Cortex of kidney (tissue), 1 donor: ENCODE measurements at places on chromosomes 12 and 14.

DNA sequence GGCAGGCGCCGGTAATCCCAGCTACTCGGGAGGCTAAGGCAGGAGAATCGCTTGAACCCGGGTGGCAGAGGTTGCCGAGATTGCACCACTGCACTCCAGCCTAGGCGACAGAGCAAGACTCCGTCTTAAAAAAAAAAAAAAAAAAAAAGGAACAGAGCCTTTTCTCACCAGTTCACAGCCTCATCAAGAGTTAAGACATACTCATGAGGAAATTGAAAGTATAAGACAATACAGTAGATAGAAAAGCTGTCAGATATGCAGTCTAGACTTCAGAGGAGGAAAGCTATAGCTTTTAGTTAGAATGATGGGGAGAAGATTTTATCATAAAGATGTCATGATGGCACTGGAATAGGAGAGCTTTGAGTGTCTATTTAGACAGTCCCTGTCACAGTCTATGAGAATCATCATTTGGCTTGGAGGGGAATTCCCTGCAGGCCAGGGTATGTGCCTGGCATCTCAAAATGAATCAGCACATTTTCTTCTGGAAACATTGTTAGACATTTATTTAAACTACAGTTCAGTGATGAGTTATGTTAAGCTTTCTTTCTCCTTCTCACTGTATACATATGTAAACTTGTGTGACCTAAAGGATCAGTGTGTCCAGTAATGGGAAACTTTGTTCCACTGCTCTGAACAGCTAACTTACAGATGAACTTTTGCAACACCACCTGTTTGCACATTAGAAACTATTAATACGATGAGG, 2.9 kb upstream of the RAB35 start:
- DNase-seq = no peak

GRCh38 chr12:40566271-40566670, 126.0 kb upstream of the CNTN1 start:
- no peak for DNase-seq

GRCh38 chr12:48997719-48998496, 1.3 kb downstream of the DDN start:
- DNase-seq = no peak

GRCh38 chr12:3587402-3588013, 96.5 kb downstream of the PRMT8 start:
- no peak for DNase-seq

DNA sequence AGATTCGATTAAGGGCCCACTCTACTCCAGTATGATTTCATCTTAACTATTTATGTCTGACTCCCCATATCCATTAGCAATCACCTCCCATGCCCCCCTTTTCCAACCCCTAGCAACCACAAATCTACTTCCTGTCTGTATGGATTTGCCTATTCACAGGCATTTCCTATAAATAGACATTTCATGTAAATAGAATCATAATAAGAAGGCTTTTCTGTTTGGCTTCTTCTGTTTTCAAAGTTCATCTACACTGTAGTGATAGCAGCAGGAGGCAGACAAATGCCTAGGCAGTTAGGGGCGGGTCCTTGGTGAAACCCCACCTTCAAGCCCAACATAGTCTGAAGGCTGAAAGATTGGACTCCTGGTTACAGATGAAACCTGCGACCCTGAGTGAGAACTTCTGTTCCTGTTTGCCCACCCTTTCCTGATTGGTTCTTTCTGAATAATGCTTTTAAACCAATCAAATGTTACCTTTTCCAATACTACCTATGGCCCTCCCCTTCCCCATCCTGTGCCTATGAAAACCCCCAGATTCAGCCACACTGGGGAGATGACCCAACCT, 62.1 kb upstream of the HECTD1 start:
- no peak for DNase-seq

- no peak for DNase-seq
Measured at GRCh38 chr12:17372508-17372907, 717.5 kb downstream of the RERGL start.

- no peak for DNase-seq
Measured at GRCh38 chr14:101075025-101075800, 171.7 kb upstream of the RTL1 start.

DNA sequence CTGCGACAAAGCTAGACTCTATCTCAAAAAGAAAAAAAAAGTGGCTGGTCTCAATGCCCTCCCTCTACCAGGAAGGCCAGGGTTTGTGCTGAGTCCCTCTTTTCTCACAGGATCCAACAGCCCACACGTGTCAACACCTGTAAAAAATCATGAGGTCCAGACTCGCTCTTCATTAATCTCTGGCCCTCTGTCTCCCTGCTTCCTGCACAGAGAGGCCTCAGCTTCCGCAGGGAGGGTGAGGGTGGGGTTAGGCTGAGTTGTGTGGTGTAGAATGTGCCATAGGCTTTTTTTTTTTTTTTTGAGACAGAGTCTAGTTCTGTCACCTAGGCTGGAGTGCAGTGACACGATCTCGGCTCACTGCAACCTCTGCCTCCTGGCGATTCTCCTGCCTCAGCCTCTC, 6.1 kb downstream of the CFAP73 start:
- no peak for DNase-seq

DNA sequence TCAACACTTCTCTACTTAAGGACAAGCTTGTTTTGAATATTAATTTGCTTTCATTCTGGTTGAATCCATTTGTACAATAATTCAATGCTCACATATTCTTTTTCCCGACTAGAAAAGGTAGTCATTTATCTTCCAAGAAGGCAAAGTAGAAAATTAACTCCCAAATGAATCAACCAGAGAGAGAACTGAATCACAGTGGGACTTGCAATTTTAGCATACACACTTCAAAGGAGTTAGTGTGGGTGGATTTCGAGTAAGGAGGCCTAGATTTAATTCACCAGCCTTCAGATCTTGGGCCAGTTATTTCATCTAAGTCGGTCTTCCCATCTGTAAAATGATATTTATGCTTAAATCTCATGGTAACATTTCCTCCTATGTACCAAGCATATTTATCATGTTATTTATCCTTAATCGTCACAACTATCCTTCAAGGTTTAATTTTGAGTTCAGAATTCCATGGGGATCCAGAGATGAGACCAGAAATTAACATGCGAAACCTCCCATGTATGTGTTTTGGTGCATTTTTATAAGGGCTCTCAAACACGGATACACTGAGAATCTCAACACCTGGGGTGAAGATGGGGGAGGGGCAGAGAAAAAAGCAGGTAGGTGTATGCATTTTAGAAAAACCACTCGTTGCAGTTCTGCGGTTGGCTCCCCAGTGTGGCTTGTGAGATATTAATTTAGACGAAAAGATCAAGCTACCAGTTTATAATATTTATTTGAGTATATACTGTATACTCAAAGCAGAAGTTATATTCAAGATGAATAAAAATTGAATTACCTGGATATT, 38.9 kb upstream of the IL22 start:
- no peak for DNase-seq

GRCh38 chr12:52241205-52241842, 8.3 kb downstream of the KRT7 start:
- DNase-seq = no peak

GRCh38 chr12:106978035-106978800, 8.7 kb downstream of the MTERF2 start:
- DNase-seq = no peak

GRCh38 chr12:123948796-123949769, 23.5 kb downstream of the CCDC92 start:
- no peak for DNase-seq

DNA sequence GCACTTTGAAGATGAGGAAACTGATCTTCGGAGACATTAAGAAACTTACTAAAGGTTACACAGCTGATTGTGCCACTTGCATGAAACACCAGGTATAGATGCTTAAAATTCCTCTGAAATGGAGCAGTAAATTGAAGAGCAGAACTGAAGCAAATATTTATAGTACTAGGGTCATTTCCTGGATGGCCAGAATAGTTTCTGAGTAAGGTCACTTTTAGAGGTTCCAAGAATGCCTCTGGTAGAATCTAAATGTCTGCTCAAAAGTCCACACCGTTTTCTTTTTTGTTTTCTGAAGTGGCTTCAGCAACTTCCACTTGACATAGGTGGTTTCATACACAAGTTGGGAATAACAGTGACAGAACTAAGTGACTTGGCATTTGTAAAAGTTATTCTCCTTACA, 19.4 kb downstream of the TPH2 start:
- DNase-seq = no peak

- no peak for DNase-seq
Measured at GRCh38 chr12:110698171-110698902, 9.4 kb upstream of the HVCN1 start.

DNA sequence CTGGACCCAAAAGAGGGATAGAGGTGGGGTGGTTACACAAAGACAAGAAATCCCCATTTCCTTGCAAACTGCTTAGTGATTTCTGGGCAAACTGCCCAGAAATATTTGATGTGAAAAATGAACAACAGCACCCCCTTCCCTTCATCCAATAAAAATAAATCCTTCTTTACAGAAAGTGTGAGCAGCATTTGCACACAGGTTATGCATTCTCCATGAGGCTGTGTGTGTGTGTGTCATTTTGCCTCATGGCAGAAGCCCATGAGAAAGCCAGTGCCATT, 17.2 kb upstream of the NRXN3 start:
- no peak for DNase-seq

- DNase-seq = no peak
Measured at GRCh38 chr14:91977884-91978283, 30.4 kb upstream of the FBLN5 start.

DNA sequence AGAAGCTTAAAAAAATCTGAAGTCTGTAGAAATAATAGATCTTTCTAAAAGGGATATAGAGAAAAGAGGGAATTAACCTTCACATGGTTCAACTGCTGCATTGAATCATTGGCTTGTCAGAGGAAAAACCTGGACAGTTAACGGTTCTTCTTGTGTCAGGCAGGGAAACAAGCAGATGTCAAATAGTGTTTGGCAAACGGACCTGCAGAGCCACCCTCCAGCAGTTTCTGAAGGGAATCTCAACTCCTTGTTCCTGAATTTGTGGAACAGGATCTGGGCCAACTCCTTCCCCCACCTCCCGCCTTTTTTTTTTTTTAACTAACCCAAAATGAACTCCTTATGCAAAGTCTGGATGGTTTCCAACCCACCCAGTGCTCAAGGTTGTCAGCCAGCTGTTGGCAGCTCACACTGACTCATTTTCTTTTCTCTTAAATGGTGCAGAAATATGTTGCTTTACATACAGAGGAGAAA, 187.3 kb downstream of the CAND1 start:
- no peak for DNase-seq

DNA sequence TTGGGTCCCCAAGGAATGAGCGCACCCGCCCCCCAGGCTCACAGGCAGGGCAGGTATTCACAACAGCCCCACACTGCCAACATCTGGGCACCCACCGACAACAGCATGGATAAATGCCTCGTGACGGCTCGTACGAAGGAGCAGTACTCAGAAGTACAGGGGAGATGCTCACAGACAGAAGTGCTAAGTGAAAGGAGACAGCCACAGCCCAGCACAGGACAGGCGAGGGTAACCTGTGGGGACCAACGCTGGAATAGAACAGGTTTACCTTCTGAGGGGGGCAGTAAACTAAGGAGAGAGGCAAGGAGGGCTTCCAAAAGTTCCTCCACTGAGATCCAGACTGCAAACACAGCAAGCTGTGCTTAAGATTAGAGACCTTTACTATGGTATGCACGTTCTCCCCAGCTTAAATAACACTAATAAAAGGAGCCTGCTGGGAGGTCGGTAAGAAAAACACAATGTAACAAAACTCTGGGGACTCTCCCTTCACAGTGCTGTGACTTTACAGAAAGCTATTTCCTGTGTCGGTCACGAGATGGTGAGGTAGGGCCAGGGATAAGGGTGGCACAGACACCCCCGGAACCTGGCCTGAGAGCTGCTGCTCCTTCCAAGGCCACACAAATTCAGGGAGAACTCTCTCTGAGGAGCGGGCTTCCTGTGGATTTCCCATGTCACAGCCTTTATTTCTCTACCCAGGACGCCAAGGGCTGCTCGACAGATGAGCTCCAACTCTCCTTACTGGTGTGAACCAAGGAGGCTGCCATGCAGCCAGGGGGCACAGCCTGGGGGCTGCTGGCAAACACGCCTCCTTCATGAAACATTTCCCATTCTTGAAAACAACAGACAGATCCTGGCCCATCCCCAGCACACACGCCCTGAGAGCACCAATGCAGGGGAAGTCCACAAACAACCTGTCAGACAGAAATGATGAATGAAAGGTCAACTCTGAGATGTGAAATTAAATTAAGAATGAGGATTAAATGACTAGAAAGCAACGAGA, 26.3 kb downstream of the SLC15A4 start:
- no peak for DNase-seq

DNA sequence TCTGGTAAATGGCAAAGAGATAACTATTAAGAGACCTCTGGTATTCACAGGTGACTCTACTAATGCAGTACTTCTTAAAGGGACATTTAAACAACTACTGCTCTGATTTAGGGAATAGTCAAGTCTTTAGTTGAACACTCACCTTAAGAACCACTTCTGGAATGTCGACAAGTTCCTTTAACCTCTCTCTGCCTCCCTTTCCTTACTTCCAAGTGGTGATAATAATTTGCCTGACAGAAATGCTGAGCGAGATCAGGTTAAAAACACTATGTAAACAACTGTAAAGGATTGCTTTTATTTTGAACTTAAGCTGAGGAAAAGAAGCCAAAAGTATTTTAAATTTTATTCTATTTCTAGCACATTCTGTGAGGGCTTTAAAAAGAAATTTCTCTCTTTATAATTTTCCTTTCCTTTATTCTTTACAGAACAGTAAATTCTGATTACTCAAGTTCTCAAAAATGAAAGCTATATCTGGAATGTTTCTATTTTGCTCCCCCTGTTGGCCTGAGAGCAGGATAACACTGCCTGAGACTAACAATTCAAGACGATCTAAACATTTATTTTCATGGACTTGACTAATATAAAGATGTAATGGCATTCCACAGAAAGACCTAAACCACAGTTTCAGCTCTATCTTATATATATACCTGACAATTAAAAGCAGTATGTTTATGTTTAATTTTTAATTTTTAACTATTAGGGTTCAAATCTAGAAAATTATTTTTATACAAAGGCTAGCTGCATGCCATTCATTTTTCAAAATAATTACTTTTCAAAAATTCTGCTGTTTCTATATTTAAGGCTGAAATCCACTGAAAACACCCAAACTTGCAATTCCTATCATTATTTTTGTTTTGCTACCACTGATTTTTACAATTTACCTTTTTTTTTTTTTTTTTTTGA, 29.2 kb downstream of the ZCCHC8 start:
- no peak for DNase-seq

DNA sequence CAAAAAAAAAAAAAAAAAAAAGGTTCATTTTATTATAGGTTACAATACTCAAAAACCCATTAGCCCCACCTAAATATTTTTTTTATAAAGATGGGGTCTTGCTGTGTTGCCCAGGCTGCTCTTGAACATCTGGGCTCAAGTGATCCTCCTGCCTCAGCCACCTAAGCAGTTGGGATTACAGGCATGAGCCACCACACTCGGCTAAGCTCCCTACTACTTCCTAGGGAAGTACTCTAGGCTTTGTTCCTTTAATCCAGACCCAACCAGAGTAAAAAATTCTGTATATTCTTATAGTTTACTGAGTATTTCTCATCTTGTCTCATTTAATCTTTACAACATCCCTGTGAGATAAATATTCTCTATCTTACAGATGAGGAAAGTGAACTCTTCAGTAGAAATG, 50.7 kb downstream of the RBMS2 start:
- no peak for DNase-seq
